ENCODE measurements at places on chromosomes 6 and 20.

DNA sequence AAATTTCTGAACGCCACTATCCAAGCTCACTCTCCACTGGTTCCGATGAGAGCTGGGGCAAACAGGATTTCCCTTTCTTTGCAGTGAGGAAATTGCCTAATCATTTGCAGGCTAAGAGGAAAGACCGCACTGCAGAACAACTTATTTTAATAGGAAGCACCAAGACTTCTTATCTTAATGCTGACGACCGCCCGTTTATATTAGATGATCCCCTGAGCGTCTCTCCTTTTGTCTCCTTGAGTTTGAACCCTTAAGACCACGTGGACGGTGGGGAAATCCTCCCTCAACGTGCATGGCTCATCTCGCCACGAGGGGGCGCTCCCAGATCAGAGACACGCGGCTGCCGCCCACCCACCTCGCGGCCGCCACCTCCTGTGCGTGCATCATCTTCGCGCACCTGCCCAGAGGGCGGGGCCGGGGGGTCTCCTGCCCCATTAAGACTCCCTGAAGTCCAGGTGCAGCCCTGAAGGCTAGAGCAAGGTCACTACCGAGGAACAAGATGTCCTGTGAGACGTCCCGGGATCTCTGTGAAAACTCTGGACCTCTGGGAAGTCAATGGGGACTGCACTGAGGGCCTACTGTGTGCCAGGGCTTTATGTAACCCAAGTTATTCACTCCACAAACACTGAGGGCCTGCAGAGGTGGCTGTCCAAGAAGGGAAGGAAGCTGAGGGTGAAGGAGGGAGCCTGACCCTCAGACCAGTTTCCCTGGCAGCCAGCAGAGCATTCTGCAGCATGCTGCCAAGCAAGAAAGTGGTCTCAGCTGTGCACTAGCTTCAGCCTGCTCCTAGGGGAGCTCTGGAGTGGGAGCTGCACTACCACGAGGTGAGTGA, 28.1 kb downstream of the PDYN start:
- DNase-seq: peak; percentile 83

- DNase-seq: no peak
Measured at GRCh38 chr6:107607116-107607515, 117.2 kb downstream of the SOBP start.

- peak; percentile 48 for DNase-seq
Measured at GRCh38 chr6:36340618-36341454, 4.1 kb upstream of the BNIP5 start.

- no peak for DNase-seq
Measured at GRCh38 chr6:33658982-33659689, 38.0 kb downstream of the ITPR3 start.

- DNase-seq: no peak
Measured at GRCh38 chr6:21885532-21886114, 292.1 kb downstream of the SOX4 start.

DNA sequence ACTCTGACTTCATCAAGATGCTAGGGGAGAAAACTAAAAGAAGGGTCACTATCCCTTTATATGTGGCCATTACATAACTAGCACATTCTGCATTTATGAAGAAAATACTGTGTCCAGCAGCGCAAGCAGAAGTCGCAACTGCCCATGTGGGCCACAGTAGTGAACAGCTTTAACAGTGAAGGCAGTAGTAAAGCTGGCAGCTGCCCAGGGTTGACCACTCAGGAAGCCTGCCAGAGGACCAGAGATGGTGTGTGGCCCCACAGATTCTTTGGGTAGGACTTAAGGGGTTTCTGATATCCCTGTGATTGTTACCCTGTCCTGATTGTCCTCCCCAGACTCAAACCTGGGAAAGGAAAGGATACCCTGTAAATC, 88.3 kb upstream of the NT5E start:
- no peak for DNase-seq

- no peak for DNase-seq
Measured at GRCh38 chr20:1646975-1647431, 10.6 kb downstream of the SIRPG start.

DNA sequence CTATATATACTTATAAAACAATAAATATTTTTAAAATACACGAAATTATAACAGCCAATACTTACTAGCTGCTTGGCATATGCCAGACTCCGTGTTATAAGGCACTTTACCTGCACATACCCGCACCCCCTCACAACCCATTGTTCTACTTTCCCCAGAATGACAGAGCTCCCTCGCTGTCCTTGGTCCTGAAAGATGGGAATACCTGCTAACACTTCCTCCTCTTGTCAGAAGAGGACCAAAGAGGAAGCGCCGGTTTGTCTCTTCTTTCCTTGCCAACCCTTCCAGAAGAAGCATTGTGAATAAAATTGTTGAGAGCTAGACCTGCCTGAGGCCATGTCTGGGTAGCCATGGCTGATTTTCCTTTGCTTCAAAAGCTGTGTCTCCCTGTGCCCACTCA, 149.3 kb downstream of the PTPRT start:
- DNase-seq: no peak

DNA sequence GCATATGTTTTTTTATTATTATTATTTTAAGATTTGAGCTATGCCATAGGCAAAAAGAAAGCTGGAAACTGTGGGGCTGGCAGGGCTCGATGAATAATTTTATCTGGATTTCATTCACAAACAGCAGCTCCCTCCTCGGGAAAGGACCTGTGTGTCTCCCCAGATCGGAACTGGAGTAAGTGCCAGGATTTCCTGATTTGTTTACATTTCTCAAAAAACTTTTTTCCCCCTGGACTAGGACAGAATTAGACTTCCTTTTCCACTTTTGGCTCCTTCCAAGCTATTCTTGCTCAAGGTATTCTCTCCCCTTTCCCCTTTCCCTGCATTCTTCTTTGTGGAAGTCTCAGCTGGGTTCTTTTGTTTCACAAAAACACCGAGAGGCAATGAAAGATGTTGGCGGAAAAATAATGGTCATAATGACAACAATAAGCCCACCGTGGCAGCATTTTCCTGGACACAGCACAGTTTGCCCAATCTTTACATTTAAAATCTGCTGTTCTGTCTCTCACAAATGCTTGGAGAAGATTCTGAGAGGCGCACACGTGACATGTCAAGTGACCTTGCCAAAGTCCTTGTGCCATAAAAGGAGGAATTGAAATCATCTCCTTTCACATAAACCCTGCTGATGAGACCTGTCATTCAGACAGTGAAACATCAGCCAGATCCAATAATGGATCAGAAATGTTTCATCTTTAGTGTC, 85.8 kb upstream of the PREP start:
- DNase-seq: no peak

- no peak for DNase-seq
Measured at GRCh38 chr6:127462376-127462775, 3.2 kb upstream of the KIAA0408 start.

DNA sequence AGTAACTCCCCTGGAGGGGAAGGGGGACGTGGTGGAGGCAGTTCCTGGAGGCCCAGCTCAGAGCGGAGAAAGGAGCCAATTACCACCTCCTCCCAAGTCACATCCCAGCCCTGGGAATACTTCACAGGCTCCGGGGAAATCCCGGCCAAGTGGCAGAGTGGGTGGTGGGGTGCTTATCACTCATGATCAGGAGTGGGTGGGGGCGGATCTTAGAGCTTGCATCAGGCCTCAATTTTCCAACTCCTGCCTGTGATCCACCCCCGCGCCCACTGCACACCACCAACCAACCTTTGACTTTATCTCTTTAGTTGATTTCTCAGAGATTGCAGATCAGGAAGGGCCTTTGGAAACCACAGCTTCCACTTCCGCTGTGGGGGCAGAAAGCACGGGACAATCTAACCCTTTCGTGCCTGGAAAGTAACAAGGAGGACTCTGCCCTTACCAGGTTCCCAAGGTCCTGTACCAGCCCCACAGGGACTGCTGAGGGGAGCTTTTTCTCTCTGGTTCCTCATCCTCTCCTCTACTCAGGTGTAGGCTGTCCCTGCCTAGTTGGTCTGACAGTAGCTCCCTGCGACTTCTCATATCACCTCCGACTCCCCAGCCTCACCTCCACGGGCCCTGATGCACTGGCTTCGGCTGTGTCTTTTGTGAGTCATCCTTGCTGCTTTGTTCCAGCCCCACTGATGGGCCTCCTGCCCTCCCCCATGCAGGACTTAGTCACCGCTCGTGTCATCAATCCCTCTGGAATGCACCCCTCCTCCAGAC, 24.9 kb upstream of the IER3 start:
- DNase-seq: peak; percentile 58

DNA sequence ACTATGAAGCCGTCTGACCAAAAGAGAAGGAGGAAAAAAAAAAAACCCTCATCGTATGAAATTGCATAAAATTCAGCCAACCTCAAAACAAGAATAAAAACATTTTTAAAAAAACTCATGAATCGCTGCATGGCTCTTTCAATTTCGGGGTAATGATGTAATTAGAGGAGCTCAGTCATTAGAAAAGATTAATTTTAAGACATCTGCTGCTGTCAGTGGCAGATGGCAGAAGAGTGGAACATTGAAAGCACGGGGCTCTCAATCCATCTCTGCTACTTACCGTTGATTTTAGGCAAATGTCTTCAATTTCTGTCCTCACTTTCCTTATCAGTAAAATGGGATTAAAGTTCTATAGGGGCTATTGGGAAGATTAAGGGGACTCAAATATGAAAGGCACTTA, 79.1 kb downstream of the EYA2 start:
- no peak for DNase-seq

GRCh38 chr6:51352506-51353029, 533.9 kb downstream of the TFAP2B start:
- no peak for DNase-seq

DNA sequence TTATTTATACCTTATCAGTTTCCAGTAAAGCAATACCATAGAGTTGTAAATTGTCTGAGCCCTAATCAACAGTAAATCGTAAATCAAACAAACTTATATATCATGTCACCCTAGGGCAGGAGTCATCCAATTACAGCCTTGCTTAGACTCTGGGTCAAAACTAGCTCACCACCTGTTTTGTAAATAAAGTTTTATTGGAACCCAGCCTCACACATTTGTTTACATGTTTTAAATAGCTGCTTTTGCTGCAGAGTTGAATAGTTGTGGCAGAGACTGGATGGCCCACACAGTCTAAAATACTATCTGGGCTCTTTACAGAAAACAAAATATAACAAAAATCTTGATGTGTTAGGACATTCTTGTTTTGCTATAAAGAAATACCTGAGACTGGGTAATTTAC, 94.4 kb downstream of the MKKS start:
- no peak for DNase-seq

DNA sequence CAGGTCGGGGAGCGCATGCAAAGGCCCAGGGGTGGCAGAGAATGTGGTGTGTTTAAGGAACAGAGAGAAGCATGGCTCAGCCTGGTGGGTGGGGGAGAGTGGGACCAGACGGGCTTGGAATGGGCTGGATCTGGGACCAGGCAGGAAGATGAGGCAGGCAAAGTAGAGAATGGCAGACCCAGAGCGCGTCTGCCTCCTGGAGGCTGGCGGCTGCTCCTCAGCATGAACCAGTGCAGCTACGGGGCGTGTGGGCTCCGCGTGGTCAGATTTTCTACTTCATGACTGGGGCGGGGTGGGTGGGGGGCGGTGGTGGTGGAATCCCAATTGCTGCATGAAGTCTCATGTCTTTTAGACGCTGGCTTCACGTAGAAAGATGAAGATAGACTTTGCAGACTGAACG, 135.6 kb downstream of the TFAP2C start:
- no peak for DNase-seq

DNA sequence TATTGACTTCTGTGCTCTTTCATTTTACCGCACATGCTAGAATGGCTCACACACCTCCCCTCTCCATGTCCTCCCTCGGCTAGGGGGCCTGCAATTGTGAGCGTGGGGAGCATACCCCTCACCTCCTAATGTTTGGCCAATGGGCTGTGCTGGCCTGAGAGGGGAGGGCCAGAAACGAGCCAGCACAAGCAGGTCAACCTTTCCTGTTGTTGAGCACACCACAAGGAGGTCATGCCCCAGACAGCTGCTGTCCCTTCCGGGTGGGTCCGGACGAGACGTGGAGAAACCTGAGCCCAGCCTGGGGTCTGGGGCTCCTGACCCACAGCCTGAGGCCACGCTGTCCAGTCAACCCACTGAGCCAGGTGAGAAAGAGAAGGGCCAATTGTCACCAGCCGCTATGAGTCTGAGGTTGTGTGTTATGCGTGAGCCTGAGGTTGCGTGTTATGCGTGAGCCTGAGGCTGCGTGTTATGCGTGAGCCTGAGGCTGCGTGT, 77.4 kb downstream of the TTLL2 start:
- no peak for DNase-seq

- DNase-seq: no peak
Measured at GRCh38 chr6:90219209-90219985, 77.2 kb downstream of the BACH2 start.

GRCh38 chr6:40671694-40672050, 84.5 kb upstream of the LRFN2 start:
- no peak for DNase-seq

GRCh38 chr6:98880486-98880885, 46.1 kb downstream of the POU3F2 start:
- no peak for DNase-seq

GRCh38 chr6:21738180-21739094, 144.9 kb downstream of the SOX4 start:
- no peak for DNase-seq

DNA sequence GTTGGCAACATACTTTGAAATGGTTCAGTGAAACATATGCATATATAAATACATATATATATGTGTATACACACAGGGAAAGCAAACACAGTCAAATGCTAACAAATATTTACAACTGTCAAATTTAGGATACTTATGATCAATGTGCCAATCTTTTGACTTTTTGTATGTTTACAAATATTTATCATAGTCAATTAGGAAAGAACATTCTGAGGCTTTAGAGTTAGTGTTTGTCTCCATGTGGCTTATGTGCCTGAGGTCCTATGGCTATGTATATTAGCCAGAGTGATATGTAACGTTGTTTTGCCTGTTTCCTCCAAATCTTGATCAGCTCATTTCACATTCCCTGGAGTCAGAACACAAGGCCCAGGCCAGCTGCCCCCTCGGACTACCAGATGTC, 126.5 kb upstream of the MAN1A1 start:
- DNase-seq: no peak

DNA sequence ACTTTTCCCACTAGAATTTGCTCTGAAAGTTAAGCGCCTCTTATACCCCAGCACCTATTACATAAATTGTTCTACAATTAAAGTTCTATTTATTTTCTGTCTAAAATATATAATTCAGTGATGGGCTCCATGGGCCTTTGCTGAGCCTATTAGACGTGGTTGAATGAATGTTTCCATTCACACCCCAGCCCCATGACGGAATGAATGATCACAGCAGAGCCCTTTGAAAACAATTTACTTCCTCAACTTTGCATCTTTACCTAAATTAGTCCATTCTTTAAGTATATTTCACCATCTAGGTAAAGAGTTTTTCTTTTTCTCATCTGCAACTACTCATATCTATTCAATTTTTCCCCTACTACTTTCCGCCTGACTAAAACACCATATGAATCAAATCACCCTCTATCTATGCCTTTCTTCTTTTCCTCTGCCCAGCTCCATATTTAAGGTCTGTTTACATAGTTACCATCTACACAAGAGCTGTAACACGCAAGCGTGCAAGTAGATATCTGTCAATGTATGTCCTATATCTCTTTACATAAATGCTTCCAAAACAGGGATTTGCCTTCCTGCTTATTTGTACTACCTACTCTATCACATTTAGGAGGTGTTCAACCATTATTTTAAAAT, 69.7 kb downstream of the ECT2L start:
- no peak for DNase-seq

GRCh38 chr6:290111-290922, 2.0 kb upstream of the DUSP22 start:
- no peak for DNase-seq
